Stimulated activated CD8-positive, alpha-beta memory T cell treated with anti-CD3 and anti-CD28 coated beads, Interleukin-4, amount 100 ng/mL, for 4 hours (primary cell): ENCODE measurements at places on chromosomes 2 and 18.
A peak's percentile ranks its signal among the peaks of the same experiment; 100 is the strongest.

GRCh38 chr2:171513719-171514160 lies 8.5 kb upstream of the CYBRD1 start:
- no peak for DNase-seq

- DNase-seq = no peak
These were observed 37.7 kb upstream of the SLC25A52 start for GRCh38 chr18:31798399-31798798.

GRCh38 chr2:62531594-62531993 lies 25.6 kb upstream of the TMEM17 start:
- no peak for DNase-seq

GRCh38 chr2:32011485-32011960 lies 715 bp upstream of the MEMO1 start:
- no peak for DNase-seq

- DNase-seq = no peak
These were observed 8.5 kb downstream of the MEIS1 start for GRCh38 chr2:66443186-66443978.

- DNase-seq = no peak
These were observed 100.2 kb downstream of the AGAP1 start for GRCh38 chr2:235594041-235594440.

GRCh38 chr2:196291873-196292800 lies 120.8 kb upstream of the STK17B start:
- DNase-seq = no peak

DNA sequence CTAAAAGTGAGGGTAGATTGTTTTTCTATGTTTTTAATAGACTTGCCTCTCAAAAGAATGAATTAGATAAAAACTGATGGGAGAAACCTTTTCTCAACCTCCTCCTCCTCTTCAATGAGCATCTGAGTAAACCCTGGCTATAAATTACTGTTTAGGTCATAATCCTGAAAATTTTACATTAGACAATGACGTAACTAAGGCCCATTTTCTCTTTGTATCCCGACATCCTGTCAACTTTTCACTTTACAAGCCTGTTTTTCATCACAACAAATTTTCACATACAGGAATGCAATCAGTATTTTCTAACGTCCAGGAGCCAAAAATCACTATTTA lies 1.3 kb downstream of the SPIRE1 start:
- DNase-seq = no peak

DNA sequence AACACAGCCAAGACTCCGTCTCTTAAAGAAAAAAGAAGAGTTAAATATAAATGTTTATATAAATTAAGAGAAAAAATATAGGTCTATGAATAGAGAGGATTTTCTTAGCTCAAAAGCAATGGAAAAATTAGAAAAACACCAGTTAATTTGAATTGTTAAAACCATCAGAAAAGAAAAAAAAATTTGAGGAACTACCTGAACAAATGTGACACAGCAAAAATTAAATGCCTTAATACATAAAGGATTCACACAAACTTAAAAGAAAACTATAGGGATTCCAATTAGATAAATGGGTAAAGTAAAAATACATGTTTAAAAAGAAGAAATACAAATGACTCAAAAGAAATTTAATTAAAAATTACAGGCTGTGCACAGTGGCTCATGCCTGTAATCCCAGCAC lies 147.9 kb upstream of the DNMT3A start:
- DNase-seq = no peak

DNA sequence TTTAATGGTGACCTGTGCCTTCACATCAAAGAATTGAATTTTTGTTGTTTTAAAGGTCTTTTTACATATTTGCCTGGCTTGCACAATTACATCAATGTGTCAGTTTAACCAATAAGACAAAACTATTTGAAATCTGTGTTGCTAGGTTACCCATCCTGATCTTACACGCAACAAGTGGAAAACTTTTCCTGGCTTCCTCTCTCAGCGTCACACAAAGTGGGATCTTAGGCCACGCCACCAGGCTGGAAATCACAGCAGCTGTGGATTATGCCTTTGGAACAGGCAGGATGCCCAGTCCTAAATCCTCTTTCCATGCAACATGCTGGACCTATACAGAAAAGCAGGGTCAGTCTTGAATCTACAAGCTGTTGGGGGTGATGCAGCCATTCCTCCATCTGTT lies 298.2 kb upstream of the HNRNPA3 start:
- DNase-seq = no peak

GRCh38 chr2:174122185-174122584 lies 126.1 kb downstream of the OLA1 start:
- DNase-seq = no peak

DNA sequence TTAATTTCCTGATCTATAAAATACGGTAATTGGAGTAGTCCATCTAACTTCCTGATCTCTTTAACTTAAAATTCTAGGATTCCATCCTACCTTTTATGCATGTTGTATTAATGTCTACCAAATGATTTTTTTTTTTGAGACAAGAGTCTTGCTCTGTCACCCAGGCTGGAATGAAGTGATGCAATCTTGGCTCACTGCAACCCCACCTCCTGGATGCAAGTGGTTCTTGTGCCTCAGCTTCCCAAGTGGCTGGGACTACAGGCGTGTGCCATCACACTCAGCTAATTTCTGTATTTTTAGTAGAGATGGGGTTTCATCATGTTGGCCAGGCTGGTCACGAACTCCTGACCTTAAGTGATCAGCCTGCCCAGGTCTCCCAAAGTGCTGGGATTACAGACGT lies 47.8 kb downstream of the CFAP36 start:
- no peak for DNase-seq

GRCh38 chr2:48944956-48945355 lies 189.4 kb upstream of the LHCGR start:
- no peak for DNase-seq

- no peak for DNase-seq
These were observed 36.2 kb downstream of the TNS1 start for GRCh38 chr2:217966423-217967070.

- no peak for DNase-seq
These were observed 37.3 kb downstream of the RHBDD1 start for GRCh38 chr2:226873051-226873620.

GRCh38 chr18:36185157-36185556 lies 2.1 kb upstream of the MOCOS start:
- DNase-seq = no peak

- no peak for DNase-seq
These were observed 10.1 kb upstream of the SULT1C2 start for GRCh38 chr2:108278631-108279030.

DNA sequence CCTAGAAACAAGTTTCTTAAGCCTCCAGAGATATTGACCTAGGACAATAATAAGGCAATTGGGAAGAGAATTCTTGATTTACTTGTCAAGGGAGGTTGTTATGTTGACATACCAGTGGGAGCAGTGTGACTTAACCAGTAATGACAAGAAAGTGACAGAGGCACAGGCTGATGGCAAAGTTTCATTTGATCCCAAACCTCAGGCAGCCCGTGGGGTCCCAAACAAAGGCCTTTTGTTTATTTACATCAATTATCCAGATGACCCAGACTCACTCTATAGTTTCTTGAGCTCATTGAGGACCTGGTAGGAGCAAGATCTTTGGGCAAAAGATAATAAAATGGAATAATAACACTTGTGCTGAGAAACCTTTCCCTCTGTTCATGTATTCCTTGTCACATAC lies 336.8 kb downstream of the ARL6IP6 start:
- DNase-seq = no peak

GRCh38 chr2:115596659-115597375 lies 1154.4 kb downstream of the DPP10 start:
- DNase-seq = no peak

GRCh38 chr2:237345891-237346640 lies 67.9 kb downstream of the COL6A3 start:
- no peak for DNase-seq

GRCh38 chr2:98799375-98800329 lies 68.7 kb upstream of the MGAT4A start:
- DNase-seq = no peak

DNA sequence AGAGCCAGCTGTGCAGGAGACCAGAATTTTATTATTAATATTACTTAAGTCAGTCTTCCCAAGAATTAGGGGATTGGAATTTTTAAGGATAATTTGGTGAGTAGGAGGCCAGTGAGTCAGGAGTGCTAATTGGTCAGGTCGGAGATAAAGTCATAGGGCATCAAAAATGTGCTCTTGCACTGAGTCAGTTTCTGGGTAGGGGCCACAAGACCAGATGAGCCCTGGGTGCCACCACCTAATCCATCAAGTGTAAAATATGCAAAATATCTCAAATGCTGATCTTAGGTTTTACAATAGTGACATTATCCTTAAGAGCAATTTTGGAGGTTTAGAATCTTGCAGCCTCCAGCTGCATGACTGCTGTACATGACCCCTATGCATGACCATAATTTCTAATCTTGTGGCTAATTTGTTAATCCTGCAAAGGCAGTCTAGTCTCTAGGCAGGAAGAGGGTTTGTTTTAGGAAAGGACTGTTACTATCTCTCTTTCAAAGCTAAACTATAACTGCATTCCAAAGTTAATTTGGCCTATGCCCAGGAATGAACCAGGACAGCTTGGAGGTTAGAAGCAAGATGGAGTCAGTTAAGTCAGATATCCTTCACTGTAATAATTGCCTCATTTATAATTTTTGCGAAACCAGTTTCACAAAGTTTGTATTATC lies 215.9 kb downstream of the RNF152 start:
- DNase-seq = no peak

- DNase-seq = no peak
These were observed 89.5 kb downstream of the RTP5 start for GRCh38 chr2:241958818-241959545.

GRCh38 chr2:215919624-215920243 lies 93.6 kb downstream of the MREG start:
- DNase-seq = no peak

DNA sequence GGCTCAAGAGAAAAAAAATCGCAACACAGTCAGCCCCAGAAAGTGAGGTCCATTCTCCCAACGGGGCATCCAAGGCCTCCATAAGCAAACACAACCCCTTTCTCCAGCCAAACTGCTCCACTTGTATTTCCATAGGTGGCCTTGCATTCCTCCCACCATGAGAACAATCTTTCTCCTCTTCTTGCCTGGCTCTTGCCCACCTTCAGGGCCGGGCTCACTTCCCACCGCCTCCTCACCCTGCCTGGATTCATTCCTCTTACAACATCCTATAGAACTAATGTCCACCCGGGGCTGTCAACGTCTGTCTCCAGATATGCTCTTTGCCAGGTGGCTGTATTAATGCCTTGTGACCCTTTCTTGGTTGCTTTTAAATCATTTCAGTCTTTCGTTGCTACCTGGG lies 124.5 kb downstream of the SMAD7 start:
- no peak for DNase-seq

DNA sequence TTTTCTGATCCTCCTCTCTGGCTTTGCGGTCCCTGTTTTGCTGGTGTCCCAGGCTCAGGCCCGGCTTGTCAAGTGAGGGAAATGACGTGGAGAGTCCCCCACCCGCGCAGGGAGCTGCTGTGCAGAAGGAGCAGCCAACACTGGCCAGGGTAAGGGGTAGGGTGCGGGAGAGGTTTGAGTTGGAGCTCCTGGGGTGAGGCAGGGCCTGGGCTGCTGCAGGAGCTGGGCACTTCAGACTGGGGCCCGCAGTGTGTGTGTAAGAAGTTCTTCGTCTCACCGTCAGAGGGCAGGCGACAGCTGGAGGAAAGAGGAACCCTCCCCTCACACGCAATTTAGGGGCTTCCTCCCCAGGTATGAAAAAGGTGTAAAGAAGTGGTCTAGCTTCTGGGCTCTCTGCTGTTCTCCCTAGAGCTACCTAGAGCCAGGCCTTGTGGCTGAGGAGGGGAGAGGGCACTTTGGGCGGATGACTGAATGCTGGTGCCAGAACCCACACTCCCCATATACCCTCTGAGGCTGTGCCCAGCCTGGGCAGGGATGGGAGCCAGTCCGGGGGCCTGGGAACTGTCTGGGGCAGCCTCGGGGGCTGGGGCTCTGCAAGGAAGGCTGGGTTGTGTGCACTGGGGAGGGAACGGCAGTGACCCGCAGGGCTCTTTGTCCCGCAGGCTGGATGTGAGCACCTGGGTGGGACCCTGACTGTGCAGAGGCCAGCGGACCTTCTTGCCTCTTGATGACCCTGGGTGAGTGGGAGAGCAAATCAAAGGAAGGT lies 11.8 kb downstream of the CELF4 start:
- DNase-seq = no peak

DNA sequence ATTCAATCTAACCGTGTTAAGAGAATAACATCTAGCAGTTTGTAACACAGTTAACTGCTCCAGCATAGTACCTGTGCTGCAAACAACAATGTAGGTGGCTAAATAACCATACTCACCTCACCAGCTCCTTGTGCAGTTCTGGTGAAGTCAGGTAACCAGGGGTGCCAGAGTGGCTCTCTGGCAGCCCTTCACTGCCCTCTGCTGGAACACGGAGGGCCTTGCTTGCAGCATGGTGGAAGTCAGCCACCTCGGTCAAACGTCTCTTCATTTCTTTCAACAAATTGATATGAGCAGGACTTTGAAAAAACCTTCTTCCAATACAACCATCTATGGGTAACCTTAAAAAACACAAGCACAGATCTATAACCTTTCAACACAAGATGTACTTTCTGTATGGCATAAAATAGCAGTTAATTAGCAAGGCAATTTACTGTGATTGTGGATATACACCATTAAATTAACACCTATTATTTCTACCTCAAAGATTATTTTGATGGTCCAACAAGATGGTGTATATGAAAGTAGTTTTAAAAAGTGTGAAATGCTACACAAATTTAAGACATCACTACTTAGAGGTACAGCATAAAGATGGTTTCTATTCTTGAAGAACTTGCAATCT lies 56.6 kb downstream of the EPG5 start:
- peak; percentile 36 for DNase-seq

- no peak for DNase-seq
These were observed 32.4 kb downstream of the ASB1 start for GRCh38 chr2:238459081-238459629.

DNA sequence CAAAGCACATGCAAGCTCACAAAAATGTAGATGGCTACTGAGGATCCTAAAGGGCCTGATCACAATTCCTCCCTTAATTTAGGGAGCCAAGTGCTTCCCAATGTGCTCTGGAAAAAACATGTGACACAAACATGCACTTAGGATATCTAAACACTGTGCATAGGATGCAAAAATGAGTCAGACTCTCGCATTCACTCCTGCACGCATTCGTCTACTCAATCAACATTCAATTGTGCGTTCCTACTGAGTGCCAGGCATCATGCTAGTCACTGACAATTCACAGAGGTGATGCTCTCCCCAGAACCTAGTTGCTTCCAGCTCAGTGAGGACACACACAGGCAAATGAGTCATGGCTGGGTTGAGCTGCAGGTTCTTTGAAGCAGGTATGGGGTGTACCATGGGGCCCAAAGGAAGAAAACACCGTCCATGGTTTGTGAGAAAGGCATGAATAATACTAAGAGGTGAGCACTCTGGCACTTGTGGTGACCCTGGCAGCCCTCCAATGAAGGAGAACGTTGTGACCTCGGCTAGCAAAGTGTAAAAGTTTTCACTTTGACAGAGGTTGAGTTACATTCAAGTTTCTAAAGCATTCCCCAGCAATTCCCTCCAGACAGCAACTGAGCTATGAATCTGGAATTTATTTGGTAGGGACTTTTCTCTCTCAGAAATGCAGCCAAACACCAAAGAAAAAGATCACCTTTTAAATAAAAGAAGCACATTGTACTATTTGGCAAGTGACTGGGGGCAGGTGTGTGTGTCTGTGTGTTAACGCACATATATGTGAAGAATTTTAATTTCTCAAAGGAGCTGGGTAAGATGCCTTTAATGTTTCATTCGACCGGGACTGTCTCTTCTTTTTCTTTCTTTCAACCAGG lies 173.3 kb downstream of the ALPK2 start:
- no peak for DNase-seq

- DNase-seq = no peak
These were observed 144.2 kb downstream of the COPS8 start for GRCh38 chr2:237229905-237230304.
